ENCODE measurements at places on chromosomes 1 and 21.

- no peak for DNase-seq
Measured at GRCh38 chr21:22965455-22966135, 1967.4 kb downstream of the NCAM2 start.

DNA sequence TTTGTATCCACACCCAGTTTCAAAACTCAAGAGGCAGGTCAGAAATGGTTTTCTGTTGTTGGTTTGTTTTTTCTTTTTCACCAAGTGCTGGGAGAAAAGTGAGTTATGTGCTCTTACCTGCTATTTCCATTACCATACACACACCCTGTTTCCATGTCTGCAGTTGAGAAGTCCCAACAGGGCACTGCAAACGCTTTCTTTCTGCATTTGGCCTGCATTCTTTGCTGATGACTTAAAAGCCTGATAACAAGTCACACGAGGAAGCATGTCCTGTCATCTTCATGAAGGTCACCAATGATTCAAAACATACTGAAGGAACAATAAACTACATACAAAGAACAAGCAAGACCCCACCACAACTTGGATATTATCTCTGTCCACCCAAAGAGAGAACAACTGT, 24.8 kb upstream of the KCNE1 start:
- no peak for DNase-seq

- no peak for DNase-seq
Measured at GRCh38 chr1:204896787-204897469, 26.3 kb downstream of the NFASC start.

GRCh38 chr1:236685917-236686814, at the start of gene ACTN2:
Gene ACTN2, plus strand, starts transcription at chr1:236686499. Its CDS starts 175 bp downstream, at chr1:236686674.
- DNase-seq: peak; percentile 59

DNA sequence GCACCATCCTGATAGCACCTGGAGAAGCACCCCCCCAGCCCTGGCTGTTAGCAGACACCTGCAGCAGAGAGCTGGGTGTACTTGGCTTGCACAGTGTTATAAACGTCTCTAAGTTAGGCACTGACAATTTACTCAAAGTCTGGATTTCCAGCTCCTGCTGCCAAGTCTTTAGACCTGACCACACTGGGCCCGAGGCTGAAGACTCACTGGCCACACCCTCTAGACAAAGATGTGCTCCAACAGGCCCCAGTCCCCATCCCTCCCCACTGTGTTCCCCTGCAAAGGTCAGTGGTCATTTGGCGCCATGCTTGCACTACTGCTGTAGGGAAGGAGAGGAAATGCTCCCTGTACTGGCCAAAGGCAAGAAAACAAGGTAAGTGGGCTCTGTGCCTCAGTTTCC, 31.1 kb downstream of the PADI6 start:
- DNase-seq: no peak

- peak; percentile 30 for DNase-seq
Measured at GRCh38 chr1:119347858-119348257, 20.7 kb upstream of the HAO2 start.

DNA sequence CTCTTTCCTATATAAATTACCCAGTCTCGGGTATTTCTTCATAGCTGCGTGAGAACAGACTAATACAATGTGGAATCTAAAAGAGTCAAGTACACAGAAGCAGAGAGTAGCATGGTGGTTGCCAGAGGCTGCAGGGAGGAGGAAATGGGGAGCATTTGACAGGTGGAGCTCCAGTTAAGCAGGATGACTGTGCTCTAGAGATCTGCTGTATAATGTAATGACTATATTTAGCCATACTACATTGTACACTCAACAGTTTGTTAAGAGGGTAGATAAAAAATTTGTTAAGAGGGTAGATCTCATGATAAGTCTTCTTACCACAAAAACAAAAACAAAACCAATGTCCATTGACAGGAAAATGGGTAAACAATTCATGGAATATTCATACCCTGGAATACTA, 82.1 kb downstream of the MT1HL1 start:
- DNase-seq: no peak

DNA sequence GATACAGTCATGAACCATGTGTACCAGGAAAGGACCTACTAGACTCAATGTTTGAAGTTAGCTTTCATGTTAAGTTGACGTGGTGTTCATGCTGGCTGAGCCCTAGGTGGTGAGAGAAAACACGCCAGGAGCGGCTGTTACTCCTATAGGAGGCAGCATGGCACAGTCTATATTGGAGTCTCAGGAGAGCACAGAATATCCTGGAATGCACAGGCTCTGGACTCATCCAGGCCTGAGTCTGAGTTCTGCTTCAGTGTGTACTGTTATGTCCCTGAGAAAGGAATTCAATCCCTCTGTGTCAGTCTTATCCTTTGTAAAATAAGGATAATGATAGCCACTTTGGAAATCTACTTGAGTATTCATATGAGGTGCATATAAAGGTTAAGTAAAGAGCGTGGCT, 41.2 kb downstream of the DPT start:
- no peak for DNase-seq

GRCh38 chr1:171152549-171152948, 32.6 kb upstream of the FMO2 start:
- DNase-seq: no peak
